ENCODE measurements at places on chromosomes 7 and 10.

- DNase-seq, result no peak
Measured at GRCh38 chr10:95425592-95426465, 135.0 kb upstream of the PDLIM1 start.

- no peak for DNase-seq
Measured at GRCh38 chr7:70553364-70553763, 578.6 kb upstream of the GALNT17 start.

GRCh38 chr7:94561841-94562514 is 52.4 kb downstream of the CASD1 start:
- no peak for DNase-seq

GRCh38 chr7:43625980-43626379 is 43.1 kb downstream of the STK17A start:
- no peak for DNase-seq

GRCh38 chr10:113294868-113295267 is 258.0 kb upstream of the HABP2 start:
- no peak for DNase-seq

DNA sequence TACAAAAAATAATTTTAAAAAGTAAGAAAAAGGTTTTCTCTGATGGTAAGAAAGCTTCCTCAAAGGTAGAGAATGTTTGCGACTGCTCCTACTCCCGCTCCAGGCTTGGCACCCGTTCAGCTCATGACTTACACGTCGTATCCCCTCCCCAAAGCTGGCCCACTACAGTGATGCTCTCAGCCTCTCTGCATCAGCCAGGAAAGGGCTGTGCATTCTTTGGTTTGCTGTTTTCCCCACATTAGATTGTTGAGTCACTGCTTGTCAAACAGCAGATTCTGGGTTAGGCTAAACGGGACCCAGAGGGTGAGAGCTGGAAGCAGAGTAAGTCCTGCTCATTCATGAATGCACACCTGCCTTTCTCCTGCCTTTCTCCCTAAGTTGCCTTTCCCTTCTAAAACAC is 54.7 kb upstream of the NMT2 start:
- no peak for DNase-seq

GRCh38 chr10:10045765-10046028 is 972.0 kb upstream of the CELF2 start:
- DNase-seq, result no peak

- DNase-seq, result no peak
Measured at GRCh38 chr7:83738291-83738835, 89.4 kb upstream of the SEMA3E start.

- DNase-seq, result no peak
Measured at GRCh38 chr7:110179037-110179436, 911.9 kb upstream of the LRRN3 start.

GRCh38 chr10:119694608-119695007 is 31.2 kb upstream of the INPP5F start:
- no peak for DNase-seq

GRCh38 chr7:95910341-95910740 is 138.0 kb downstream of the DYNC1I1 start:
- no peak for DNase-seq

GRCh38 chr7:36597090-36597773 is 127.1 kb downstream of the AOAH start:
- no peak for DNase-seq

DNA sequence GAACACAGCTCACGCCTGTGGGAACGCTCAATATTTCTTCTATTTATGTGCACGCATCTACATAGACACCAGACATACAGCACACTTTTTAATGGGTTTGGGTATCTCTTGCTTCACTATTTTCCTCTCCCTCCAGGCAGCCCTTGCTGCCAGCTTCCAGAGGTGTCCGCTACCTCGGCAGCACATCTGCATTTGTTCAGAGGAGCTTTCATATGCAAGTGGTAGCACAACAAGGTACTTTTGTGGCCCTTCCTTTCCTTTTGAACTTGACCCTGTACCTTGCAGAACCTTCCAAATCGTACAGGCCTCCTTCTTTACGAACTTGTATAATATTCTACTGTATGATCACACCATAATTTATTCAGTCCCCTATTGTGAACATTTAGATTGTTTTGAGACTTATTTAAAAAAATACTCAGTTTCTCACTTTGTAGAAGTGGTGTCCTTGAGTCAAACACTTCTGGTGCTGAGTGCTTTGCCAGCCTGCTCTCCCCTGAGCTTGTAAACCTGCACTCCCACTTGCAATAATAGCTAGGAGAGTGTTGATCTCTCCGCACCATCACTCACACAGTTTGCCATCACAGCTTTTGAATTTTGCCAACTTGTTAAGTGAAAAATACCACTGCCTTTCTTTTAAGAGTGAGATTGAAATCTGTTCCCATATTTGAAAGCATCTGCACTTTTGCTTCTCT is 106.0 kb upstream of the ZNF32 start:
- DNase-seq, result no peak

GRCh38 chr10:124469956-124470484 is 8.4 kb downstream of the LHPP start:
- no peak for DNase-seq

- no peak for DNase-seq
Measured at GRCh38 chr7:112584290-112584689, 103.5 kb downstream of the LSMEM1 start.

GRCh38 chr7:78315119-78315518 is 516.5 kb downstream of the PHTF2 start:
- no peak for DNase-seq

GRCh38 chr7:78125884-78126283 is 327.3 kb downstream of the PHTF2 start:
- no peak for DNase-seq

DNA sequence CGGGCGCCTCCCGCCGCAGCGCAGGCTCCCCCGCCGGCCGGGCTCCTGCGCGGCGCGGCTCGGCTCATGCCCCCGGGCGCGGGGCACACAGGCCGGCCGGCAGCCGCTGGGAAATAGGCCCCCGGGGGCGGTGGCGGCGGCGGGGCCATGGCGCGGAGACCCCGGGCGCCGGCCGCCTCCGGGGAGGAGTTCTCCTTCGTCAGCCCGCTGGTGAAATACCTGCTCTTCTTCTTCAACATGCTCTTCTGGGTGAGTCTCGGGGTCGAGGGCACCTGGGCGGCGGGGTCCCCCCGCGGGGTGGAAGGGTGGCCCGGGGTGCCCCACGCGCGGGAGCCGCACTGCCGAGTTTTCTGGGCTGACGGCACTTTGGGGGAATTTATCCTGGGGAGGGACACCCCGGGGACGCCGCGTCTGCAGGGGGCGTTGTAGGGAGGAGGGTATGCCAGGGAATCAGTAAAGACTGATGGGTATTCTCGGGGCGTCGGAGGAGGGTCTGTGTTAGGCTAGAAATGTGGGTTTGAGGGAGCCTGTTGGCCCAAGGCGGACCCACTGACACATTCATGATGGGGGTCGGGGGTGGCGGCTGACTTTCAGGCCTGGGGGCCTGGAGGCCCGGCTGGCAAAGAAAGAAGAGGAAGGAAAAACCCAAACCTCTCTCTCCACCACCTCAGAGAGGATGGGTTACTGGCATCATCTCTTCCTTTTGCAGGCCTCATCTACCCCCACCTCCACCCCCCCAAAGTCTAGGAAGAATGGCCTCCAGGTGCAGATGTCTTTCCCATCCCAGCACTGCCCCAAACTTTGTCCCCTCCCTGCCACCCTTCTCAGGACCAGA is 544 bp downstream of the TSPAN33 start:
- DNase-seq, result no peak

GRCh38 chr10:129621693-129622092 is 154.7 kb downstream of the MGMT start:
- DNase-seq, result no peak

GRCh38 chr7:132519936-132520335 is 56.3 kb downstream of the PLXNA4 start:
- no peak for DNase-seq

- DNase-seq, result no peak
Measured at GRCh38 chr10:23543691-23544380, 105.0 kb downstream of the OTUD1 start.

DNA sequence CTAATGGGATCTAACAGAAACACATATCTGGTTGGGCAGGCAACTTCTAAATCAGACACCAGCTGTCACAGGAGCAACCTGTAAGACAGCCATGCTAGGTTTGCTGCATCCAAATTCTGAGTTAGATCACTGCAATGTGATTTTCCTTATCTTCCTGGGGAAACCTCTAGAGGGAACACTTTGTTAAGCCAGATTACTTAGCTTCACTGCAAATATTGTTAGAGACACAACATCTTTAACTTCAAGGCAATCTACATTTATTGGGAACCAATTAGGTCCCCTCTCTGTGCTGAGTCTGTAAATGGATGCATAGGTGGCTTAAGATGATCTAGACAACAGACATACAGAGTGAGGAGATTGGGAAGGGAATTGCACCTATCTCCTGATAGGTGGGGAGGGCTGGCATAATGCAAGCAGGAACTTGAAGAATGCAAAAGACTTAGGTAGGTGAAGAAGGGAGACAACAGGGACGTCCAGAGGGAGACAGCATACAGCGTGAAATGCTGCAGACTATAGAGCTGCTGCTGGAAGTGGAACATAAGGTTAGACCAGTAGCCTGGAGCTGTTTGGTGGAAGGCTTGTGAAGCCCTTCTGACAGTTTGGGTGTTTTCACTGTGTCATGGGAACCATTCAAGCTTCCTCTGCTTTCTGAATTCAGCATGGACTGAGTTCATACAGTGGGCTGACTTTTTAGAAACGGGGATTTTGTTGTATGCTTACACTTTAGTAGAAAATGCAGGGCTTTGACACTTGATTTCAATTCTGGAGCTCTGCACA is 109.8 kb upstream of the ELMO1 start:
- no peak for DNase-seq

DNA sequence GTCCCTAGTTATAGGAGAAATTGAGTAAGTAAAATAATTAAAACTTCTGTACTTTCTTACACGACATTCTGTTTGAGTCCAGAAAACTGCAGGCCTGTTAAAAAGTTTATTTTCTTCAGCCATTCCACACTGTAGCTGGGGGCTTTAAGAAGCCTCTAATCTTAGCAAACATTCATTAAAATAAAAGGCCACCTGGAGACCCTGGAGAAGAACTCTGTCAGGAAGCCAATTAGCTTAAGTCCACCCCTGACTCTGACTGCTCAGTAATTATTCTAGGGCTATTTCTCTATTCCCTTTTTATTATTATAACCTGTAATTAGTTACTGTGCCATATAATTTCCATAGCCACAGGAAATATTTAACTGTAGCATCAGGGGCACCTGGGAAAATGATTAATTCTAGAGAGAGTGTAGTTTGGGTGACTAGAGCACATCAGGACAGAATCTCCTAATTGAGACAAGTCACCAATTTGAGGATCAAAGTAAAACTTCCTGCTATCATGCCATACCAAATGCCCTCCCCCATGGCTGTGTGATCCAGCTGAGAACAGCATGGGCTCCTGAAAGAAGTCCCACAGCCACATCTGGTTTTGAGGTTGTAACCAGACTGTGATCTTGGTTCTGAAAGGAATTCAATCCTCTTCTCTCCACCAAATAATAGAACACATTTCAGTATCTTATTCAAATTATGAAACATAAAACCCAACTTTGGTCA is 1302.3 kb downstream of the XPNPEP1 start:
- DNase-seq, result no peak

DNA sequence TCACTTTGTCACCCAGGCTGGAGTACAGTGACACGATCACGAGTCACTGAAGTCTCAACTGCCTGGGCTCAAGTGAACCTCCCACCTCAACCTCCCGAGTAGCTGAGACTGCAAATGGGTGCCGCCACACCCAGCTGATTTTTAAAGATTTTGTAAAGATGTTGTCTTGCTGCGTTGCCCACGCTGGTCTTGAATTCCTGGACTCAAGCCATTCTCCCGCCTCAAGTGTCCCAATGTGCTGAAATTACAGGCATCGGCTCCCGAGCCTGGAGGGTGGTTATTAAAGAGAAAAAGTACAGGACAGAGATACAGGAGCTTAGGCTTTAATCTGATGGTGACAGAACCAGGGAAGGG is 55.1 kb downstream of the KCTD7 start:
- no peak for DNase-seq

GRCh38 chr7:12649348-12649747 is 38.1 kb upstream of the ARL4A start:
- DNase-seq, result no peak

DNA sequence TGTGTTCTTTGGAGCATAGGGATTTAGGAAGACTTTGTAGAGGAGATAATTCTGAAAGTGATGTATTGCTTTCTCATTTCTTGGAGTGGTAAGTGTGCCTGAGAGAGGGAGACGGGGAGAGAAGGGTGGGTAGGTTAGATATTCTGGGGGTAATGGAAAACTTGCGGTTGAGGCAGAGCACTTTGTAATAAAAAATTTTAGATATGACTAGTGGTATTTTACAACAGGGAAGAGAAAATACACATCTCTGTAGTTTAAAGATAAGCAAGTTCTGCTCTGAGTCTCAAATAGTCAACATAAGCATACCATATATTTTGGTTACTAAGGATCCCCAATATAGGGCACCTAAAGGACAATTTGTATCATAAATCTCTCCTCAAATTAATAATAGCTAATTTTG is 6.6 kb downstream of the VPS50 start:
- no peak for DNase-seq

DNA sequence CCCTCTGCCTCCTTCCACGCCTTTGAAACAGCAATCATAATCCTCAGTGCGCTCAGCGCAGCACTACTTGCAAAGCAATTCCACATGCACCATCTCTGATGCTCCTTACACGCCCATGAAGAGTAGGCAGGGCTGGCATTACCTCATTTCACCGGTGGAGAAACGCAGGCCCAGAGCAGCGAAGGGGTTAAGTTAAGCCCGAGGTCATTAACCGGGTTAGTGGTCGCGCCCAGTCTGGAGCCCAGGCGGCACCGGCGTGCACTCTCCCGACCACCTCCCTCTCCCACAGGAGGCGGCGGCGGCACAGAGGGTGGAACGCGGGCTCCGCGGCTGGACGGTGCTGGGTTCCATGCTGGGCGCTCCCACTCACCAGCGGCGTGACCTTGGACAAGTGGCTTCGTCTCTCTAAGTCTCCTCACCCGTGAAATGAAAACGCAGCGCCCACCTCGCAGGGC is 515 bp downstream of the FASTK start:
- no peak for DNase-seq

GRCh38 chr7:24877790-24878311 is 102.1 kb downstream of the OSBPL3 start:
- DNase-seq, result peak; percentile 1

DNA sequence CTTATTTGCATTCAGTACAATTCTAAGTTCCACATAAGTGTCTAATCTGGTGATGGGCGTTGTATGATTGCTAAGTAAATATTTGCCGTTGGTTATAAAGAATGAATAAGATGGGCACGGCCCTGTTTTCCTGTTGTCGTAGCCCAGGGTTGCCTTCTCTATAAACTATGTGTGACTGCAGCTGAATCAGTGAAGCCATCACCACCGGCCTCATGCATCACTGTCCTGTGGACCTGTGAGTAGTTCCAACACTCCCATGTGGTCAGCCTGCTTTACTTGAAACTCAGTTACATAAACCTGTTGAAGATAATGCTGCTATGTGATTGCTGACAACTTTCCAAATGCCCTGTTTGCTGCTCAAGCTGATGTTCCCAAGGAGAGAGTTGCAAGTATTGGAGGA is 21.6 kb upstream of the KLF6 start:
- DNase-seq, result no peak

- no peak for DNase-seq
Measured at GRCh38 chr7:138328215-138328614, 131.8 kb upstream of the TRIM24 start.

GRCh38 chr10:35726846-35727245 is 84.8 kb upstream of the FZD8 start:
- no peak for DNase-seq

All from T-helper 22 cell (primary cell).